H1 (cell line): ENCODE measurements at places on chromosomes 12 and 14.
A peak's percentile ranks its signal among the peaks of the same experiment; 100 is the strongest.

GRCh38 chr12:117684471-117684870 is 284.3 kb downstream of the KSR2 start:
- DNase-seq, result no peak
- no peak overlapping the region for H3K4me3 ChIP-seq
- H3K4me1 ChIP-seq, result no peaks in the 10 kb centered on the region
- H3K27me3 ChIP-seq, result no peaks in the 10 kb centered on the region
- no peaks in the 10 kb centered on the region for H3K36me3 ChIP-seq
- no peak overlapping the region for H3K27ac ChIP-seq

DNA sequence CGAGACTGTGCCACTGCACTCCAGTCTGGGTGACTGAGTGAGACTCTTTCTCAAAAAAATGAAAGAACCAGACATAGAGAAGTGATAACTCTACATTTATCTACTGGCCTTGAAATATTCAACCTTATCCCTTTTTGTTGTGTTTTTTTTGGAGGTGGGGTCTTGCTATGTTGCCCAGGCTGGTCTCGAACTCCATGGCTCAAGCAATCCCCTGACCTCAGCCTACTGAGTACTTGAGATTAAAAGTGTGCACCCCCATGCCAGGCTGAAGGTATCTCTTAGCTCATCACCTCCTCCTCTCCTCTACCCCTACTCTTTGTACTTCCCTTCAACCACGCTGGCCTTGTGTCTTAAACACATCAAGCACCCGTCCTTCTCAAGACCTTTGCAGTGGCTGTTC is 3.8 kb downstream of the DRAM1 start:
- no peaks in the 10 kb centered on the region for H3K27me3 ChIP-seq
- H3K4me3 ChIP-seq, result no peak overlapping the region
- no peak overlapping the region for H3K27ac ChIP-seq
- H3K36me3 ChIP-seq, result no peaks in the 10 kb centered on the region

- H3K27ac ChIP-seq, result no peak overlapping the region
- no peaks in the 10 kb centered on the region for H3K4me1 ChIP-seq
- DNase-seq, result no peak
- no peaks in the 10 kb centered on the region for H3K27me3 ChIP-seq
- no peak overlapping the region for H3K4me3 ChIP-seq
- no peaks in the 10 kb centered on the region for H3K36me3 ChIP-seq
These were observed 670.3 kb upstream of the TBX3 start for GRCh38 chr12:115354007-115354890.

DNA sequence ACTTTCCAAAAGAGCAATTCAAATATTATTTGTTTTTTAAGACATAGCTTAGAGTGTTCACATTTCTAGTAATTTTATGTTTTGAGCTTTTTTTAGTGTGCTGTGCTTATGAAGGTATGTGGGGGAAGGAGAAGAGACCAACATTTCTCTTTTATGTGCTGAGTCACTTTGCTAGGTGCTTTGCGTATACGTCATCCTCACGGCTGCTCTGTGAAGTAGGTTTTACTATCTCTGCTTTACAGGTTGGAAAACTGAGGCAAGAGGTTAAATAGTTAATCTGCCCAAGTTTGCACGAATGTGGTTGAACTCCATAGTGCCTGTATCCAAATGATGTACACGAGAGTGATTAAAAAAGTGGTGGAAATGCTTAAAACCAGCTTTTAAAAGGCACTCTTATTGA is 75.9 kb downstream of the AEBP2 start:
- no peak overlapping the region for H3K27ac ChIP-seq
- no peak for DNase-seq
- H3K27me3 ChIP-seq, result no peaks in the 10 kb centered on the region
- peaks cover 3% of the 10 kb centered on the region for H3K4me1 ChIP-seq

GRCh38 chr12:82314406-82314892 is 43.7 kb downstream of the CCDC59 start:
- peak overlapping the region; percentile 43 for H3K4me3 ChIP-seq
- peak; percentile 74 for DNase-seq
- no peaks in the 10 kb centered on the region for H3K4me1 ChIP-seq
- no peak overlapping the region; the same call in 1 of the 2 replicates for H3K27ac ChIP-seq
- H3K36me3 ChIP-seq, result no peaks in the 10 kb centered on the region

- DNase-seq, result no peak
- no peak overlapping the region for H3K27ac ChIP-seq
- no peak overlapping the region for H3K4me3 ChIP-seq
- no peaks in the 10 kb centered on the region for H3K36me3 ChIP-seq
- H3K4me1 ChIP-seq, result no peaks in the 10 kb centered on the region
These were observed 22.7 kb downstream of the ITPR2 start for GRCh38 chr12:26810330-26810729.

GRCh38 chr12:14836336-14837210 is 6.8 kb downstream of the ART4 start:
- no peak for DNase-seq
- H3K27ac ChIP-seq, result no peak overlapping the region
- no peaks in the 10 kb centered on the region for H3K27me3 ChIP-seq
- H3K36me3 ChIP-seq, result no peaks in the 10 kb centered on the region
- no peak overlapping the region for H3K4me3 ChIP-seq
- no peaks in the 10 kb centered on the region for H3K4me1 ChIP-seq

- H3K27ac ChIP-seq, result no peak overlapping the region
- H3K27me3 ChIP-seq, result no peaks in the 10 kb centered on the region
- H3K36me3 ChIP-seq, result no peaks in the 10 kb centered on the region
- H3K4me3 ChIP-seq, result no peak overlapping the region
- DNase-seq, result no peak
- no peaks in the 10 kb centered on the region for H3K4me1 ChIP-seq
These were observed 207.7 kb upstream of the PLEKHG7 start for GRCh38 chr12:92495108-92495507.
